Stimulated activated CD8-positive, alpha-beta memory T cell treated with anti-CD3 and anti-CD28 coated beads, Interleukin-15, amount 100 ng/mL, for 4 hours (primary cell): ENCODE measurements at places on chromosomes 6 and 20.

DNA sequence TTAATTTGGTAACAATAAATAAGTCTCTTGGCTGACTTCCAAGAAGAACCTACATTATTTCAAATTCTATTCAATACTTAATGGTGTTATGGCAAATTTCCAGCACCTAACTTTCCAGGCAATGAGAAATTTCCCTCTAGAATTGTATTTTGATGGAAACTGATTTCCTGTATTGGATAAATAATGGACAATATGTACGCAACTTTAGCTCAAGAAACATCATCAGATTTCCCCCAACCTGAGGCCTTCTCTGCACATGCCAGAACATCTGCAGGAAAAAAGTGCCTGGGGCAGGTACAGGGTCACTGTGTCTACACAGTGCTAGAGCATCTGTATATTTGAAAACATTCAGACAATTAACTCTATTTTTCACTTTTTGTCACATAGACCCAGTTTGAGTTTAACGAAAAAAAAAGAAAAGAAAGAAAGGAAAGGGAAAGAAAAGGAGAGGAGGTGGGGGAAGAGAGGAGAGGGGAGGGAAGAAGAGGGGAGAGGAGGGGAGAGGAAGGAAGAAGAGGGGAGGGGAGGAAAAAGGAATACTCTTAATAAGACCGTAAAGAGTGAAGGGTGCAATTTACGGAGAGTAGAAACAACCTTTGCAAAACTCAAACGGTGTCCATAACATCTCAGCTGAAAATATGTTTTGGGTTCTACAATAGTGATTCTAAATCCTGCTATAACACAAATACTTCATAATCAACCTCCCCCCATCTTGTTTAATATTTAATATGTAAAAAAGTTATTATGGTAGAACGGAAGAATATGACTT lies 130.0 kb downstream of the TSHZ2 start:
- no peak for DNase-seq

- no peak for DNase-seq
Observed at GRCh38 chr20:24647713-24648112, 178.3 kb downstream of the SYNDIG1 start.

GRCh38 chr6:31308050-31308844 lies 36.4 kb upstream of the HLA-C start:
- peak; percentile 58 for DNase-seq

DNA sequence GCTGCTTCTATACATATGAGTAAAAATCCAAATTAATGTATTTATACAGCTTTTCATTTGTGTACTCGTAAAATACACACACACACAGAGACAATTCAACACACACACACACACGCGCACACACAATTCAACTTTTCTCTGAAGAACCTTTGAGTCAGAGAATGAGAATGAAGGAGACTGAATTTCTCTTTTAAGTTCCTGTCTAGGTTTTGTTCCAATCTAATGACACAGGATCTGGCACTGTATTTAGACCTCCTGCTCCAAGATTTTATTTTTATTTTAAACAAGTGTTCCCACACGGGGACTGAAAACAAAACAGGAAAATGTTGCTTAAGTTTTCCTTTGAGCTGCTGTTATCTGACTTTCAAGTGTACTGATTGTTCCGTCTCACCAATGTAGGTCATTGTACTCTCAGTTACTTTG lies 250.8 kb downstream of the LAMA2 start:
- no peak for DNase-seq

- no peak for DNase-seq
Observed at GRCh38 chr6:164108869-164109769, 694.6 kb downstream of the QKI start.

DNA sequence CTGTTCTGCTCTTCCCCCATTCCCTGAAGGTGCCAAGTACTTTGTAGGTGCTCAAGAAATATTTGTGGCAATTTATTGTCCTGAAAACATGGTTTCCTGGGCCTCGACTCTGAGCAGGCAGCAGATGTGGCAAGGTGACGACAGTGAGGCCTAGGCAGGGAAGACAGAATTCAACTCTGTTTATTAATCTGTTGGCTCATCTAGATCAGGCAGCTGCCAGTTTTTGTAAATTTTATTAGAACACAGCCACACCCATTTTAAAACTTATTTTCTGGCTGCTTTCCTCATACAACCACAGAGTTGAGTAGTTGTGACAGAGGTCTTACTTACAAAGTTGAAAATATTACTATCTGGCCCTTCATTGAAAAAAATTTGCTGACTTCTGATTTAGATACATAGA lies 24.5 kb downstream of the MAPK14 start:
- no peak for DNase-seq

- no peak for DNase-seq
Observed at GRCh38 chr20:24866742-24867141, 82.3 kb upstream of the CST7 start.

DNA sequence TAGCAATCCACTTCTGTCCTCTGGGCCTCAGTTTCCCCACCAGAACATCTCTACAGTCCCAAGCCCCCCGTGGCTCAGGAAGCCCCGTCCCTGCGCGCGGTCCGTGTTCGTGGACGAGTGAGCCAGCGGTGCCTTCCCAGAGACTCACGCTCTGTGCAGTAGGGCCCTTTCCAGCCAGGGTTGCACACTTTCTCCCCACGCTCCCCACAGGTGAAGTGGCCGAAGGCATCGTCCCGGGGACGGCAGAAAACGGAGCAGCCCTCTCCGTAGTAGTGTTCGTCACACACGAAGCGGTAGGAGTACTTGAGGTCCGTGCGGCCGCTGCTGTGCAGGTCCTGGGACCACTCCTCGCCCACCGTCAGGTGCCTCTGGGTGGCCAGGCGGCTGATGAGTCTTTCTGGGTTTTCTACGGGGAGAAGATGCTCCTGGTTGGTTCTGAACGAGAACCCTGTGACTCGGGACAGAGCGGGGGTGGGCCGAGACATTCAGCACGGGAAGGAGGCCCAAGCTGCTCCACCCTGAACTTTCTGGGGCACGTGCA lies 2.7 kb downstream of the DLL1 start:
- DNase-seq, result no peak

GRCh38 chr6:31713991-31714684 lies 1.0 kb upstream of the LY6G6D start:
- DNase-seq, result no peak

DNA sequence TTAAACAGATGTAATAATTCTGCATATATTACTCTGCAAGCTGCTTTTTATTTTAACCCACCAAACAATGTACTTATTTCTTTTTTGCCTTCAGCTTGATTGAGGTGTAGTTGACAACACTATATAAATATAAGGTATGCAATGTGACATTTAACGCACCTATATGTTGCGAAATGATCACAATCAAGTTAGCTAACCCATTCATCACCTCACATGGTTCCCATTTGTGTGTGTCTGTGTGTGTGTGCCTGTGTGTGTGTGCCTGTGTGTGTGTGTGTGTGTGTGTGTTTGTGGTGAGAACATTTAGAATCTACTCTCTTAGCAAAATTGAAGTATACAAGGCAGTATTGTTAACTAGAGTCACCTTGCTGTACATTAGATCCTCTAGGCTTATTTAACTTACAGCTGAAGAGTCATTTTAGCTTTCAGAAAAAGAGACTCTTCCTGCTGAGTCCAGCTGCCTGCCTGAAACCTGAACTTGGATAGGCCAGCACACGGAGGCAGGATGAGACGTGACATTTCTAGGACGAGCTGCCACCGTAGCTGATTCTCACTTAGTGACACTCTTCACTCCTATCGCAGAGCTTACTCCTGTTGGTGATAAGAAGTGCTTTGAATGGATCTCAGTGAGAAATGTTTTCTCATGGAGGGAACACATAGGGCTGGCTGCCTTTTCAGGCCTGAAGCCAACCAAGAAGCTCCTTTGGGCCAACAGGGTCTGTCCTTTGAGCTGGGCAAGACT lies 126.5 kb upstream of the RIPOR2 start:
- no peak for DNase-seq

GRCh38 chr6:37362101-37362828 lies 8.5 kb downstream of the RNF8 start:
- no peak for DNase-seq

- DNase-seq, result no peak
Observed at GRCh38 chr6:157491571-157492232, 110.7 kb downstream of the ZDHHC14 start.

GRCh38 chr6:88922775-88923548 lies 40.5 kb downstream of the RNGTT start:
- no peak for DNase-seq

DNA sequence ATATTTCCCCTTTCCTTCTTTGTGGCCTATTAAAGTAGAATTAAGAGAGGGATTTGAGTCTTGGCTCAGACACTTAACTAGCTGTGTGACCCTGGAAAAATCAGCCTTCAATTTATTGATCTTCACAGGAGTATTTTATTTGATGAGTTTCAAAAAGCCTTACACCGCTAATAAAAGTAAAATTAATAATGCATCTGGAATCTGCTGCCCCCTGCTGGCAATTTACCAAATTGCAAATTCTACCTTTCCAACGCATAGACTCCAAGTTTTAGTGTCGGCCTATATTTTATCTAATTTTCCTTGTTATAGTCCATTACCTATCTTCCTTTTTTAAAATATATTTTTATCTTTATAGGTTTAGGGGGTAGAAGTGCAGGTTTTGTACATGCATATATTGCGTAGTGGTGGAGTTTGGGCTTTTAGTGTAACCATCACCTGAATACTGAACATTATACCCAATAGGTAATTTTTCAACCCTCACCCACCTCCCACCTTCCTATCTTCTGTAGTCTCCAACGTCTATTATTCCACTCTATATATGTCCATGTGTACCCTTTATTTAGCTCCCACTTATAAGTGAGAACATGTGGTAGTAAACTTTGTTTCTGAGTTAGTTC lies 46.3 kb downstream of the GOPC start:
- peak; percentile 18 for DNase-seq

GRCh38 chr6:115442323-115442722 lies 618.4 kb downstream of the FRK start:
- no peak for DNase-seq

- DNase-seq, result no peak
Observed at GRCh38 chr6:21587961-21588480, 5.5 kb upstream of the SOX4 start.

GRCh38 chr6:56608332-56608731 lies 34.4 kb downstream of the DST start:
- no peak for DNase-seq

- no peak for DNase-seq
Observed at GRCh38 chr20:62570897-62571668, 71.2 kb upstream of the SLCO4A1 start.

DNA sequence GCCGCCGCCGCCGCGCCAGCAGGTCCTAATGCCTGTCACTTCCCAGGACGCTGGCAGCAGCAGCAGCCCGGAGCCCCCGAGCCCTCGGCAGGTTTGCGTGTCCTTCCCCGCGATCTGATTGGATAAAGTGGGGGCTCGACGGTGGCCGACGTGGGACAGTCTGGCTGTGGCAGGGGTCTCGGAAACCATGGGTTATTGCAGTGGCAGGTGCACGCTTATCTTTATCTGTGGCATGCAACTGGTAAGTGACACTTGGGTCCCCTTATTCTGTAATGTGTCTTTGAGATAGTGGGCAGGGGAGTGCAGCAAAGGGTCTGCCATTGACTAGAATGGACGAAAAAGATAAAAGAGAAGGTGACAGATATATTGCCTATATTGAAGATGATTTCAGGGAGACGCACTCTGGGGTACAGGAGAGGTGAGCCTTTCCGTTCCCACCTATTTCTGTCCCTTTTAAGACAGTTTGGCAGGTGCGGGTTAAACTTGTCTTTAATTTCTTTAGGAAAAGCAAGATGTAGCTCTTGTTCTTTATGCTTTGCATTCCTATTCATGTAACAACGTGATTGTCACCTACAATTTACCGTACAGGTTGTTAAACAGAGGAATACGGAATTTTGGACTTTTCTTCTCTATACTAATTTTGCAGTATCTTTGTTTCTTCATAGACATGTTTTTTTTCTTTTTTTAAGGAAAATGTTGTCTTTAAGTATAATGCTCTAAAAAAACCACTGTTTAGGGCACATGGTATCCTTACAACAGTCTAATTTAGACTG lies 535 bp downstream of the NKAIN2 start:
- DNase-seq, result no peak

DNA sequence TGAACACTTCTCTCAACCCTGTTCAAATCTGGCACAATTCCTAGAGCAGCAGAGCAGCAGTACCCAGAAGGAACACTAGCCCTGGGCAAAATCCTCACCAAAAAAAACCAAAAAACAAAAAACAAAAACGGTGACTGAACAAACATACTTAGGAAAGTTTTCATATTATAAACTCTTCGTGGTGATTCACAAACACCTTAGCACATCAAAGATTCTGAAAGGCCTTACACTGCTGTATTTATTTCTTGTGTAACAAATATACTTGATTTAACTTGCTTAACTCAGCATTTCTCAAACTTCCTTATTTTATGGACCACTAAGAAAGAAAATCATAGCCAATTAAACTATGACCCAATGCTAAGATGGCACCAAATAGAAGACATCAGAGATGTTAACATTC lies 57.8 kb upstream of the RREB1 start:
- DNase-seq, result no peak

- DNase-seq, result no peak
Observed at GRCh38 chr6:139905404-139906052, 531.1 kb upstream of the CITED2 start.

- DNase-seq, result no peak
Observed at GRCh38 chr20:48826883-48827771, 672 bp downstream of the PREX1 start.

- no peak for DNase-seq
Observed at GRCh38 chr6:56259234-56260077, 12.1 kb upstream of the COL21A1 start.

- DNase-seq, result no peak
Observed at GRCh38 chr6:147695819-147696218, 187.3 kb downstream of the SAMD5 start.

GRCh38 chr6:39223555-39223954 lies 5.7 kb downstream of the KCNK5 start:
- no peak for DNase-seq

- no peak for DNase-seq
Observed at GRCh38 chr6:103379272-103379671, 1480.4 kb downstream of the HACE1 start.

DNA sequence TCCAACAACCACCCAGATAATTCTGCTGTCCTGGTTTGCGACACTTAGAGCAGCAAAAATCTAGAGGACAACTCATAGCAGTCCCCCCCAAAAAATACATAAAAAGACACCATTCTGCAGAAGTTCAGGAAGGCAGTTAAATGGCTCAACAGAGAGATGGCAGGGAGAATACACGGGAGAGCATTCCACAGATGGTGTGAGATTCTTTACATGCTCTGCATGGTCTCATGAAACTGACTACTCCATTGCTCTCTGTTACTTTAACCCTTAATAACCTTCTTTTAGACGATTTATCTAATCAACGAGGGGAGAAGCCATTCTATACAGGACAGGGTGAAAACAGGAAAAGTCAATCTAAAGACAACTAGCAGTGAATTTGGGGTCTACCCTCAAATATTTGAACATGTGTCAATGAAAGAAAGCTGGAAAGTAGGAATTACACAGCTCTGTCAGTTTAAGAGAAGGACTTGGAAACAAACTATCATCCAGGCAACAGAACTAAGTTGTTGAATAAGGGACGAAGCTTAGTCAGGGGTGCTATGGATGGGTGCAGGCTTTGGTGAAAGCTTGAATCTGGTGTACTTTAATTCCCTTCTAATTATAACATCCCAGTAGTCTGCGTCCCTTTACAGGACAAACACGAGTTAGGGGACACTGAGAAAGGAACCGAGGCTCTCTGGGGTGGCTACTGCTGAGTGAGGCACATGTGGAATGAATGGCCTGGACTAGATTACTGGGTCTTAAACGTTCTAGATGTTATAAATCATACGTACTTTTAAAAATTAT lies 5.1 kb downstream of the PERP start:
- DNase-seq, result no peak

GRCh38 chr20:15059438-15059837 lies 722.0 kb upstream of the FLRT3 start:
- DNase-seq, result no peak

GRCh38 chr20:14957402-14957801 lies 620.0 kb upstream of the FLRT3 start:
- no peak for DNase-seq
